ENCODE measurements at places on chromosomes 7 and 10.

GRCh38 chr7:28986028-28986764 is 28.1 kb upstream of the TRIL start:
- DNase-seq = no peak

GRCh38 chr10:44968091-44968490 is 8.5 kb downstream of the RASSF4 start:
- DNase-seq = no peak

- DNase-seq = no peak
Measured at GRCh38 chr10:130336617-130337304, 200.6 kb downstream of the GLRX3 start.

DNA sequence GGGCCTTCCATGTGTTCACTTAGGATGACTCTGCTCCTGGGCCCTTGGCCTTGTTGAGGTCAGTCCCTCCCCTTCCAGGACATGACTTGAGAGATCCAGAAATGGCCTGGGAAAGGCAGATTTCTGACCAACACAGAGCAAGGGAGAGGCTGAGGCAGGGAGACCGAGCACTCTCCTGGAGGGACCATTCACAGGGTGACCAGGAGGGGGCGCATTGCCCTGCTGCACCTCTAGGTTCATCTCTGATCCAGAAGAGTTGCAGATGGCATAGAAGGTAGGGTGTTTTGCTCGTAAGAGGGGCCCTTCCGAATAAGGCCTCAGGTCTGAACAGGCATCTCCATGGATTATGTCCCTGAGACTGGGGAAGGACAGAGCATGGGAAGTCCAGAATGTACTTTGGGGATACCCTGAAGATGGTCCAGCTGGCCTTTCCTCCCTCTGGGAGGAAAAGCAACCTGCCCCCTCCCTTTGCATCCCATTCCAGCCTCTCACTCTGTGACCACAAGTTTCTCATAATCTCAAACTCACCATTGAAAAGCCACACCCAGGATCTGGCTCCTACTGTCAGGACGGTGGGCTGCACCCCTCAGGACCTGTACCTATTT is 6.6 kb downstream of the DMBT1 start:
- DNase-seq = peak; percentile 41

GRCh38 chr10:87593702-87594101 is 66.0 kb upstream of the PAPSS2 start:
- DNase-seq = no peak

GRCh38 chr7:26627891-26628341 is 236.5 kb downstream of the SKAP2 start:
- DNase-seq = no peak

GRCh38 chr7:68187532-68187931 is 1190.9 kb downstream of the TYW1 start:
- no peak for DNase-seq

DNA sequence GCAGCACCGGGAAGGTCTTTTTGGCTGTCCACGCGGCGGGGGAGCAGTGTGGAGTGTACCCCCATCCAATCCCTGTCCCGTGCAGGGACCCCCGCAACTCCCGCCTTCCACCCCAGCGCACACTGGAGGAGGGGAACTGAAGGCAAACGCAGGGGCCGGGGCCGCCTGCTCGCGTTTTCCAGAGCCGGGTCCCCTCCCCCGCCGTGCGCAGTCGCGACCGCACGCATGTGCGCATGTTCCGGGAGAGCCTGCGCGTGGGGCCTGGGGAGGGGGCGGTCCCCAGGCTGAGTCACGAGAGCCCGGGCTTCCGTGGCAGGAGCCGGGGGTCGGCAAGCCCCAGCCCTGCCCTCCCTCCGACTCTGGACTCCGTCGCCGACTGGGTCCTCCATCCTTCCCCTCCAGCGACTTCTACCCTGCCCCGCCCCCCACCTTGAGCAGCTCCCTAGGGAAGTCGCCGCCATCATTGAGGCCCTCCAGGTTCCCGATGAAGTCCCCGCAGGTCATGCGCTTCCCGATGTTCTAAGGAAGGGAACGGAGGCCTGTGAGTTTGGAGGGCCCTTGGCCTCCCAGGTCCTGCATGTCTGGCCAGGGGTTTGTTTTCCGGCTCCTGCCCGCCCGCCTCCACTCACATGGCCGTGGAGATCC is 8.0 kb downstream of the PSD start:
- no peak for DNase-seq

GRCh38 chr10:97612386-97612785 is 20.9 kb downstream of the MORN4 start:
- DNase-seq = peak; percentile 49

DNA sequence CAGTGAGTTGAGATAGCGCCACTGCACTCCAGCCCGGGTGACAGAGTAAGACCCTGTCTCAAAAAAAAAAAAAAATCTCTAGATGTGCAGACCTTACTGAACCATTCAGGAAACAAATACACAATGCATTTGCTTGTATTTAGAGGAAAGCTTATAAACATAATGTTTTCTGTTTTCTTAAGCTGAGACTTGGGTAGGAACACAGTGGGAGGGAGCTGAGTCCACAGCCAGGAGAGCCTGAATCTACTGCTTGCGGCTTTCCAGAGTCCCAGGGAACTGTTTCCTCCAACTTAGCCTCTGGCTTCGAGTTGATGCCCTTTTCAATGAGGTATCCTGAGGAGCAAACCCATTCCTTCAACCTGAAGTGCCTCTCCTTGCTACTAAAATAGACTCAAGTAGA is 83.0 kb upstream of the PITRM1 start:
- no peak for DNase-seq

GRCh38 chr7:75842836-75843446 is 29.3 kb upstream of the CCL24 start:
- no peak for DNase-seq

DNA sequence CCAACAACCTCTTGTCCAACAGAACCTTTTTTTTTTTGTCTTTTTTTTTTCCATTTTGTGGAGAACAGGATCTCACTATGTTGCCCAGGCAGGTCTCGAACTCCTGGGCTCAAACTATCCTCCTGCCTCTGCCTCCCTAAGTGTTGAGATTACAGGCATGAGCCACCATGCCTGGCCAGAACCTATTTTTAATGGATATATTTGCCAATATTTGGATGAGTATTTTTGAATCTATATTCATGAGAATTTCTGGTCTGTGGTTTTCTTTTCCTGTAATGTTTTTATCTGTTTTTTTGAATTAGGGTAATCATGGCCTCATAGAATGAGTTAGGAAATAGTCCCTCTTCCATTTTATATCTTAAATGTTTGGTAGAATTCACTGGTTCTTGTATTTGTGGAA is 70.4 kb upstream of the RET start:
- DNase-seq = no peak

- no peak for DNase-seq
Measured at GRCh38 chr7:8172372-8173354, 89.3 kb downstream of the ICA1 start.

DNA sequence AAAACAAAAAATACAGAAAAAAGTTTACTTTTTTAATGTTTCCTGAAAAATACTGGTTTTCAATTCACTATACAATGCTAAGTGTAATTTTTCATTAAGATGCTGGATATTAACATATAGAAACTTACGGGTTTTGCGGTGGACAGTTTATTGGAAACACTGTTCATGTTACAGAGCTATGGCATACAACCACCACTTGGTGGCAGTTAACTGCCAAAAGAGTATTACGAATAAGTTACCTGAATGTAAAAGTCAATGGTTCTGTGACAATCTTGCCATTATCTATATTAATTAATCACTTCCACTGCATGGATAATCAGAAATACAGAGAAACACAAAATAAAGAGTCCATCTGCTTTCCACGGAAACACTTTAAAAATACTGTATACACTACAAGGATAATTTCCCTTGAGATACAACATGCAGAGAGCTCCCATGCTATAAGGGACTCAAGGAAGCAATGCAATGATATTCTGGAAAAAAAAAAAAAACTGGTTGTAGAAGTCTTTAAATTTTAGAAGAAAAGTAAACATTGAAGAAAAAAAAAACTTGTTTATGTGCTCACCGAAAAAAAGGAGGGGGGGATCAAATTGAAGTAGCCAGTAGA is 97.0 kb downstream of the TPK1 start:
- peak; percentile 76 for DNase-seq

GRCh38 chr10:91487911-91488582 is 77.9 kb downstream of the HECTD2 start:
- DNase-seq = no peak

DNA sequence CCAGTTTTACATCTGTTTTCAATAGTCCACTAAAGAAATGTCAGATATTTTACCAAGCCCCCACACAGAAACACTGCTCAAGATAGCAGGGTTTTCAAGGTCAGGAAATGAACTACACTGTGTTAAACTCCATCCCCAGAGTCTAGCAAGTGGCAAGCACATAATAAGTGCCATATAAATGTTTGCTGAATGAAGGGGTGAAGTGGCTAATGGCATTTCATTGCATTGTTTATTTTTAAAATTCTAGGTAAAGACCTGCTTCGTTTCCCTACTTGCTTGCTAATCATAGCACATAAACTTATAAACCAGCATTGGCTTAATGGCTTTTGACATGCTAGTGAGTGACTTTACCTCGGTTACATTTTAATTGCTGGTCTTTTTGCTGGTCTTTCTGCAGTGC is 322.6 kb downstream of the GRID1 start:
- no peak for DNase-seq

DNA sequence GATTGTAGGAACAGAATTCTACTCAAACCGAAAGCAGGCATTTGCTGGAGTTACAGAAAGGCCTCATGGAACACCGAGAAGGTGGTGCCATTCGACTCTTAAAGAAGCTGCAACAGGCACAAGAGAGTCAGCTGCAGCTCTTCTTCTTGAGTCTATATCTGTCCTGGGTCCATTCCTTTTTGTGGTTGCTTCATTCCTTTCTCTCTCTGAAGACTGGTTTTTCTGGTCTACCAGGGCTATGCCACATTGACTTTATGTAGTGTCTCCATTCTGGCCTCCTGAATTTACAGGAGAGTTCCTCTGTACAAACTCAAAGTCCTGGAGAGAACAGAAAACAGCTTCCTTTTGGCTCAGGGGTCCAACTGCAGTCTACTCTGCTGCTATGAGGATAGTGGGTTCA is 132.8 kb downstream of the CFTR start:
- DNase-seq = no peak

DNA sequence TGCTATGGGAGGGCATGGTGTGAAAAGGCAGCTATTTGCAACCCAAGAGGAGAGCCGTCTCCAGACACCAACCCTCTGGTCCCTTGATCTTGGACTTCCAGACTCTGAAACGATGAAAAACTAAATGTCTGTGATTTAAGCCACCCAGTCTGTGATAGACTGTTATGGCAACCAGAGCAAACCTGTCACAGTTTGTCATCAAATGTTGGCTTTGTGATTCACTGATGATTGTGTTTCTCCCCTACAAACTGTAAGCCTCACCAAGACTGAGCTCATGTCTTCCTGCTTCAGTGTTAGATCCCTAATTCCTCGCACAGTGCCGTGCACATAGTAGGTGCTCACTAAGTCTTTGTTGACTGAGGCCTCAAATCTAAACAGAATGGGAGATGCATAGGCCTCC is 224.6 kb upstream of the PITRM1 start:
- DNase-seq = no peak

GRCh38 chr10:114679552-114679951 is 21.5 kb upstream of the ABLIM1 start:
- DNase-seq = no peak

DNA sequence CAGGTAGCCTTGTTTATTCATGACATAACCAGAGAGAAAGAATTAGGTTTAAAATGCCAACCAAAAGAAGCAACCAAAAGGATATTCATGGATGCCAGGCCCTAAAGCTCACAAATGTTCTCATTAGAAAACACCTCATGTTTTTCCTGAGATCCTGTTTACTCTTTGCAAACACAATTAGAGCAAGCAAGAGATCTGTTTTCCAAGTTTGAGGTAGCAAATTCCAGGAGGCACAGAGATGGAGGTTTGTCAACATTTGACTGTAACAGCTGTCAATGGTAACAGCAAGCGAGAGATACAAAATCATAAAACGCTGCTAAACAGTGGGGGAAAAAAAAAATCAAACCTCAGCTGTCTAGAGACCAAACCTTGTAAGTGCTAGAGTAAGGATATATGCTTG is 182.2 kb downstream of the PLXDC2 start:
- no peak for DNase-seq

- DNase-seq = no peak
Measured at GRCh38 chr10:58608826-58609531, 96.3 kb downstream of the BICC1 start.
